Inflammatory macrophage treated with lipopolysaccharide for 4 hours (primary cell): ENCODE measurements at places on chromosomes 16 and 17.

GRCh38 chr17:542943-543342, 171.7 kb downstream of the VPS53 start:
- no peak for DNase-seq

- peak; percentile 52 for DNase-seq
Measured at GRCh38 chr17:69078864-69079263, 18.1 kb upstream of the ABCA9 start.

GRCh38 chr16:78386557-78387324, 287.3 kb downstream of the WWOX start:
- DNase-seq: no peak

DNA sequence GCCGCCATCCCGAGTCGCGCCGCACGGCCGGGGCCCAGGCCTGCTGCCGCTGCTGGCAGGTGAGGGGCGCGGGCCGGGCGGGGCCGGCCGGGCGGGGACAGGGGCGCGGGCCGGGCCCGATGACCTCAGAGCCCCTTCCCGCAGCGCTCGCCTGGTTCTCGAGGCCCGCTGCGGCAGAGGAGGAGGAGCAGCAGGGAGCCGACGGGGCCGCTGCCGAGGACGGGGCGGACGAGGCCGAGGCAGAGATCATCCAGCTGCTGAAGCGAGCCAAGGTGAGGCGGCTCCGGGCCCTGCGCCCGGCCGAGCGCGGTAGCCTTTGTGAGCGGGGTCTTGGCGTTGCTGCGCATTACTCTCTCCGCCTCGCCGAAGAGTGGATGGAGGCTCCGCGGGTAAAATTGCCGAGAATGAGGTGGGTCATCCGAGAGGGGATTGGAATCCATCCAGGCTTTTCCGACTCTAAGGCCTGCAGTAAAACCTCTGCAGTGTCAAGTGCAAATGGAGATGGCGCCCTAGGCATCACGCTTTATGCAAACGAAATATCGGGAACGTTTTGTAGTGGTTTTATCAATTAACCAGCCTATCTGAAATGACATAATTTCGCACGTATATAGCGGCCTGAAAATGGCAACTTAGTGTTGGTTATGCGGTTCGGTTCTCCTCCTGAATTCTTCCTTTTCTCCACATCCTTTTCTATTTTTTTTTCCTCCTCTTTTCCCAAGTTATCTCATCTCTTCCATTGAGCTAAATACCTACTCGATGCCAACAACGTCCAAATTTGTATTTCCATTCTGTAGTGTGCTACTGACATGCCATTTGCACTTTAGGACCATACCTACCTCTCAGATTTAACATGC, 577 bp downstream of the TTC19 start:
- peak; percentile 34 for DNase-seq

GRCh38 chr16:46803373-46803772, 27.6 kb downstream of the C16orf87 start:
- DNase-seq: no peak

DNA sequence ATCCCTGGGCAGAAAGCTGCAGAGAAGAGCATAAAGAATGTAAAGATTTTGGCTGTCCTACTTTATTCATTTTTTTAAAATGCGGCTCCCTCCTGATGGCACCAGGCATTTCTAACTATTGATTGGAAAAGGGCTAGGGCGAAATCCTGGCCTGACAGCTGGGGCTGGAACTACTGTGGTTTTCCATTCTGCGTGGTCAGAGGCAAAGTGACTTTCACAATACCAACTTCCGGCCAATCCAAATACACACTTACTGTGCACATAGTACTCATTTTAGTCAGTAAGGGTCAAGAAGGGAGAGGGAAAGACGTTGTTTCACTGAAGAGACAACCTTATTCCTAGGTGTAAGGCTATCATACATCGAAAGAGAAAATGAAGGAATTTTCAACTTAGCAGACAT, 113.8 kb upstream of the PMFBP1 start:
- no peak for DNase-seq

DNA sequence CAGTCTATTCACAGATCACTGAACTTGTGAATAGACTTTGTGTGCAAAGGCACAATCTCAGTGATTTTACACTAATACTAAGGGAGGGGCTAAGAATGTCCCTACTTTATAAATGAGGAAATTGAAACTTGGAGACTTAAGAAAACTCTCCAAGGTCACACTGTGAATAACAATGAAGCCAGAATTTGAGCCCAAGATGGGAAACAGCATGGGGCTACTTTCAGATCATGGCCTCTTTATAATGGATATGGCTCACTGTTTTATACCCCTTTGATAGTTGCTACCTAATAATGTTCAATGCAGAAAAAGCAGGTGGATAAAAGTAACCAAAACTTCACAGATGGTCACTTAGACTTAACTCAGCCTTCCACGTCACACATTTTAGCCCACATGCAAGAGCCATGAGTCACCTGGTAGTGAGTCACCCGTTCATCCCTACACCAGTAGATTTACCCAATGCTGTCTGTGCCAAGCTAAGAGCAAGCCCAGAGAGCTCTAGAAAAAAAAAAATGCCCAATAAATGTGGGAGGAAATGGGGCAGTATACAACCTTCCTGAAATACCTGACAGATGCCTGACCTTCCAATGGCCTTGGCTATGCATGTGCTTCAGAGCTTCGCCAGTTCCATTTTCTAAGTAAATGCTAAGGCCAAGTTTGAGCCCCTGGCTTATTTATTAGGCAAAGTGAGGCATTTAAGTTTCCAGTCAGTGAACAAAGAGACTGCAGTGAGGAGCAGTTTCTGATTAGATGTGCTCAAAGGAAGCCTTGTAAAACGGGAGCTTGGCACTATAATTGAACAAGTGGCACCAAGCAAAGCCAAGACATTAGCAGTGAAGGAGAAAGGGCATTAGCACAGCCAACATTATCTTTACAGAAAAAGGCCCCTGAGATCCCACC, 219.7 kb downstream of the TMEM114 start:
- DNase-seq: no peak

DNA sequence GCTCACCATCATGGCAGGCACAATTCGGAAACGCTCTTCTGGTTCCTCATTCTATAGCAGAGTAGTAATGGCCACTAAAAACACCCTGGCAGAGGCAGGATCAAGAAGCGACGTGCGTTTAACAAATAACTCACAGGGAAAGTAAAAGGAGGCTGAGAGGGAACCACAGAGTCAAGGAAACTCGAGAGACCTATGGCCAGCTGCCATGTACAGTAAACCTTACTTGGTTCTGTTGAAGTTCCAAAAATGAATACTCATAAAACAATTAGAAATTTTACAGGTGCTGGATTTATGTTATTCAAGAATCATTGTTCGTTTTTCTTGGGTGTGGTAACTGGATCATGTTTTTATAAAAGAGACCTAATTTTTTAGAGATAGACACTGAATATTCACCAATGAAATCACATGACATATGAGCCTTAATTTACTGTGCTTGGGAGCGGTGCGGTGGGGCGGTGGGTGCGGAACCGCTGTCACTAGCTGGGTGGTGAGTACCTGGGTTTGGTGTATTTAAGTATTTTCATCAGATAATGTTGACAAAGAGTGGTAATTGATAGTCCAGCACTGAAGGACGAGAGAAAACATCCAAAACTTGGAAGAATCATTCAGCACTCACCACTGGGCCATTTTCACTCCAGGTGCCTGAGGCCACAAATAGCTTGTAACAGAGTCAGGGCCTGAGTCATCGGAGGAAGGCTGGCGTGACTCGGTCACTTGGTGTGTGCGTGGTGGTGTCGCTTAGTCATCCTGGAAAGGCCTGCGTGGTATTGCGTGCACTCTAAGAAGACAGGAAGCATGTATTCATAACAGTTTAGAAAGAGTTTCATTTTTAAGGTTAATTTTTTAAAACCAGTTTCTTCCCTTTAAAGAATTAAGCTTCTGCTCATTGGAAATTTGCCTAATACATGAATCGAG, 135.4 kb upstream of the CHMP6 start:
- DNase-seq: peak; percentile 99

- DNase-seq: no peak
Measured at GRCh38 chr17:53819956-53820355, 2.8 kb upstream of the KIF2B start.

- no peak for DNase-seq
Measured at GRCh38 chr17:40059729-40060475, 2.9 kb upstream of the THRA start.

DNA sequence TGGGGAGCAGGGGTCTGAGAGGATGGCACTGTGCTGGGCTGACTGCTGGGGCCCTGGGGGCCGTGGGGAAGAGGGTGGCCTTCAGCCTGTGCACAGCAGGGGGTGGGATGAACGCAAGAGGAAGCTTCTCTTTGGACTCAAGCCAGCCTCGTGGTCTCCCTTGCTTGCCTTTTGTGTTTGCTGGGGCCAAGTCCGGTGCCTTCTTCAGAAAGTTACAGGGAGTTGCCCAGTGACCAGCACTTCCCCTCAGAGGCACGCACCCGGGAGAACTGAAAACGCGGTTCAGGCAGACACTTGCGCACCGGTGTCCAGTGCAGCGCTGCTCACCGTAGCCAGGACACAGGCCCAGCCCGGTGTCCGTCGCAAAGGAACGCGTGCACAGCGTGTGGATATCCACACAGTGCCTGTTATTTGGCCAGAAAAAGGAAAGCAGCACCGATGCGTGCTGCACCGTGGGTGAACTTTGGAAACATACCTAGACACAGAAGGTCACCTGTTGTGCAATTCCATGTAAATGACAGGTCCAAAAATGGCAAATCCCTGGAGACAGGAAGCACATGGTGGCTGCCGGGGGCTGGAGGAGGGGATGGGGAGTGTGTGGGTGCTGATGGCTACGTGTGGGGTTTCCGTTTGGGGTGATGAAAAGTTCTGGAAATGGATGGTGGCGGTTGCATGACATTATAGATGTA, 29.4 kb upstream of the NUDT16L1 start:
- peak; percentile 92 for DNase-seq

DNA sequence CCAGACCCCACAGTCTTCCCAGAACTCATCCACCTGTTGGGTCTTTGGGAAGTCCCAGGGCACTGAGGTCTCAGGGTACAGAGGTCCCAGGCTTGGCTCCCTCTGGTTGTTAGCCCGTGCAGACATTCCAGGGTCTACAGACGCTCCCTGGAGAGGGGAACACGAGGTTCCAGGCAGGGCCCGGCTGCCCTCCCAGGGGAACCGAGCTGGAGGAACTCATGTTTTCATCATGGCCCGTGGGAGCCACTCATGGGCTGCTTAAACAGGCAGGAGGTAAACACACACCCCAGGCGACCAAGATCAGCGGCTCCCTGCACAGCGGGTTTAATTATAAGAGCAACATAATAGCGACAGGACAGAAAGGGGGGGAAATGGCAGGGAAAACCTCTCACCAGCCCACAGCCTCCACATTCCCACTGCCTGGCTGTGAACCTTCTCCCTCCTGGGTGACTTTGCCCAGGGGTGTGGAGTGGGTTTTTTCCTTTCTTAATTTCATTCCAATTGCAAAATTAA, 36.5 kb downstream of the TRARG1 start:
- no peak for DNase-seq

DNA sequence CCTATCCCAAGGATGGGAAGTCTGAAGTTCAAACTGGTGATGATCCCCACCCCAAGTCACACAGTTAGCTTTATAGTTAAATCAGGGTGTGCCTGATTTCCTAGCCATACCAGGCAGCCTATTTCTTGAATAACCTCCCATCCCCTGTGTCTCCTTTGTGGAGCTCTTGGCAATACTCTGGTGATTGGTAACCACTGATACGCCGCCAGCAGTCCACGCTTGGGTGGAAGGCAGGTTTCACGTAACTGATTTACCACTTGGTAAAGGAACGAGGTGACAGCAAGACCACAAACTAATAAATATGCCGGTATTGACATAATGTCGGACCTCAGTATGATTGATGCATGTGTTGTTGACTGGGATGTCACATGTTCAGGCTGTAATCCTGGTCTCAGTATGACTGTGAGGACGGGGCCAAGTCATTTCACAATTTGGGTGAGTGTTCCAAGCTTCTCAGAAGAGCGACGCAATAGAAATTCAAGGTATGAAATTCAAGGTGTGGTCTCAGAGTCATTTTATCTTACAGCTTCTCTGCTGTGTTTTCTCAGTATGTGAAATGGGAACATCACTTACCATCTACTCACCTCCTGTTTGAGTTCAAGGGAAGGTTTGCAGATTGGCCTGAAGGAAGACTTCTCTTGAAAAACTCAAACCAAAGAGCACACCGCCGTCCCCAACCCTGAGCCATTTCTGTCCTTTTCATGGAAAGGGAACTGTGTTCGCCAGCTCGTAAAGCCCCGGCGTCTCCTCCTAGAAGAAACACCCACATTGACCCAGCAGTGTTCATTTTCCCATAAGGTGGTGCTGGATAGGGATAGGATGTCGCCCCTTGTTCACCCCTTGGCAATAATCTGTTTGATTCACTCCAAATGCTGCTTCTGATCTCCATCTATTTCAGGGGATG, 678.9 kb downstream of the WWOX start:
- DNase-seq: no peak

- no peak for DNase-seq
Measured at GRCh38 chr17:57584050-57584551, 161.0 kb downstream of the CCDC182 start.

GRCh38 chr16:56593573-56594291, 4.4 kb downstream of the MT3 start:
- no peak for DNase-seq

GRCh38 chr16:35319536-35320192, 1860.3 kb downstream of the TP53TG3F start:
- no peak for DNase-seq

DNA sequence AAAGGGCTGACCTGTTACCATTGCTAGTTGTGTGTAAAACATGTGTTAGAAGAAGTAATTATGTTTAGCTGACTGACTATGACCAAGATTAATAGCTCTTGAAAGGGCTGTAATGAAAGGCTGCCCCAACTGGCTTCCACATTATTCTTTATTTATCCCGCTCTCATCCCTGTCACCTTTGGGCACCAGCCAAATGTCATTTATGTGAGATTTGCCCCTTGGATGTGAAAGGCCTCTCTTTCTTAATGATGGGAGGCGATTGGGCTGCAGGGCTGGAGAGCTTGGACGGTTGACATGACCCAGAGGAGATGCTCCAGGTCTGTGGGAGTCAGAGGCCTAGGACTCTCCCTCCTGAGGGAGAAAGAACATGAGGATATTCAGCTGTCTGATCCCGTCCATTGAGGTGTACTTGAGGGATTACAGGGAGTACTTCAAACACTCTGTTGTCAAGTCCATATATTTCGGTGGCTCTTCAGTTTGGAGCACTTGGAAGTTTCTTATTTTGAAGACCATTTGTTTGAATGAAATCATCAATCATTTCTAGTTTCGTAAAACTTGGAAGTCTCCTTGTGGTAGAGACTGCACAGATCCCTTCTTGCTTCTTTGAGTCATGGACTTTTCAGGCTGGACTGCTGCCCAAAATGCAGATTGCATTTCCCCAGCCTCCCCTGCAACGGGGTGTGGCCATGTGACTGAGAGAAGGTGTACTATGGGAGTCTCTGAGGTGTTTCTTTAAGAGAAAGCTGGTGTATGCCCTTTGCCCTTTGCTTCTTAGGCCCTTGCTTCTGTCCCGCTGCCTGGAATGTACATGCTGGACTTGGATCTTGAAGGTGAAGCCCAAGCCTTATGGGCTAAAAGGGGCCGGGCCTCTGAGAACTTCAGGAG, 51.3 kb downstream of the FTO start:
- no peak for DNase-seq

- peak; percentile 87 for DNase-seq
Measured at GRCh38 chr17:2393174-2393953, 7.5 kb downstream of the MNT start.

GRCh38 chr16:4404967-4405696, 11.3 kb downstream of the CORO7 start:
- DNase-seq: no peak
